ENCODE measurements at places on chromosomes 3 and 15. TPM values are rescaled to one million over a fixed set of nuclear protein-coding genes. Genes with fewer than 3 reads are reported as not detected.

The TMEM158 gene
- 4.9 TPM for total RNA-seq

The HCN4 gene
- total RNA-seq = not detected

The RPSA gene
- total RNA-seq = 1,404 TPM

The GOLGA8S gene
- not detected for total RNA-seq

The GAP43 gene
- total RNA-seq = 0.12 TPM

The MON1A gene
- total RNA-seq = 14.1 TPM

The OCA2 gene
- not detected for total RNA-seq

The UBAP1L gene
- 0.06 TPM for total RNA-seq

The FBLN2 gene
- total RNA-seq = 17.9 TPM

The RTP4 gene
- total RNA-seq = 2.0 TPM

The RBMS3 gene
- total RNA-seq = 23.2 TPM

The POLQ gene
- 13.2 TPM for total RNA-seq
